ENCODE measurements at places on chromosomes 5 and 9.

GRCh38 chr9:133647765-133648469, 11.8 kb downstream of the DBH start:
- DNase-seq = no peak

DNA sequence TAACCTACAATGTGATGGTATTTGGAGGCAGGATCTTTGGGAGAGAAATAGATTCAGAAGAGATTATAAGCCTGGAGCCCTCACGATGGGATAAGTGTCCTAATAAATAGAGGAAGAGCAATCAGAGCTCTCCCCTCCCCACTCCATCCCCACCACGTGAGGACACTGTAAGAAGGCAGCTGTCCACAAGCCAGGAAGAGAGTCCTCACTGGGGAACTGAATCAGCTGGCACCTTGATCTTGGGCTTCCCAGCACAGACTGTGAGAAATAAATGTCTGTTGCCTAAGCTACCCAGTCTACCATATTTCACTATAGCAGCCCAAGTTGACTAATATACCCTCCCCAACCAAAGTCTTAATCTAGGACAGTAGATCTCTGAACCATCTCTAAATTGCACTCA, 118.1 kb downstream of the SUSD1 start:
- DNase-seq = no peak

DNA sequence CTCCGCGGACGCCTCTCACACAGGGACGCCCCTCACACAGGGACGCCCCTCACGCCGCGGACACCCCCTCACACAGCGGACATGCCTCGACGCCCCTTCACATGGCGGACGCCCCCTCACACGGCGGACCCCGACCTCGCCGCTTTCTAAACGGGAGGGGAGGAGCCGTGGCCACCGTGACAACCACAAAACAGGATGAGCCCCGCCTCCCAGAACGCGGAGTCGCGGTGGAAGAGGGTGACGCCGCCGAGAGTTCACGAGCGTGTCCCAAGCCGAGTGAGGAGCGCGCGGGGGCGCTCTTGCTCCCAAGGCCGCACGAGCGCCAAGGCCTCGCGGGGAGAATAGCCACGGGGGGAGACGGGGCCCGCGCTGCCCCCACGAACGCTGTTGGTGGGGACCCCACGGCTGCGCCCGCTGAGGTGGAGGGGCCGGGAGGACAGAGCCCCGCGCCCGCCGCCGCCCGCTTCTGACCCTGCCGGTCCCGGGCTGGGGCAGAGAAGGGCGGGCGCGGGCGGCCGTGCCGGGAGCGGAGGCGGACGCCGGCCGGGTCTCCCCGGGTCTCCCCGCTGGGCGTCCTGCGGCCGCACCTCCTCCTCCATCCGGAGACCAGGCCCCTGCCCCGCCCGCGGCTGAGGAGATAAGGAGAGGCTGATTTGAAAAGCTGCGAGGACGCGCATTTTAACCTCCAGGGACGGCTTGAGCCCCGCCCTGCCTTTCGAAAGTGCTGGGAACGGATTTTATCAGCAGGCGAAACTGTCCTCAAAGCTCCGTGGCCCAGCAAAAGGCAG, 3.9 kb upstream of the NKD2 start:
- DNase-seq = peak; percentile 35

GRCh38 chr9:8115570-8115969, 316.0 kb upstream of the DMAC1 start:
- DNase-seq = no peak

GRCh38 chr5:161278739-161279660, 267.5 kb downstream of the GABRB2 start:
- DNase-seq = no peak

DNA sequence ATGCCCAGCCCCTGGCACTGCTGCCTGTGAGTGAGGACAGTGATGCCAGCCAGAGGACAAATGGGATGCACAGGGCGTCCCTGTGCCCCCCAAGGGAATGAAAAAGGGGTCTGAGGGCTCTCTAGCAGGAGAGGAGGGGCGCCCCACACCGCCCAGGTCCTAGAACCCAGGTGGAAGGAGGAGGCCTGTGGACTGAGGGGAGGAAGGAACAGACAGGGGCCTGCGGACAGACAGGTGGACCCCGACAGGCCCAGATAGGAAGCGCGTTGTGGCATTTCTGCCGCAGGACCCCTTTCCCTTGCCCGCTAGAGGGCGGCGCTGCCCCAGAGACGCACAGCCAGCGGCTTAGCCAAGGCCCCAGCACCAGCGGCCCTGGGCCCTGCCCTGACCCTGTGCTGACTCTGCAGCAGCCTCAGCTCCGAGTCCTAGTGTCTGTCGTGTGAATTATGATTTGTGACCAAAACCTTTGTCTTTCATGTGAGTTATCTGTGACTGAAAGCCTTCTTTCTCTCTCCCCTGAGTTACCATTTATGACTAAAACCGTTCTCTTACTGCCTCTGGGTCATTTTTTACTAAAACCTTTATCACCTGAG, 30.7 kb downstream of the TRIP13 start:
- peak; percentile 71 for DNase-seq

DNA sequence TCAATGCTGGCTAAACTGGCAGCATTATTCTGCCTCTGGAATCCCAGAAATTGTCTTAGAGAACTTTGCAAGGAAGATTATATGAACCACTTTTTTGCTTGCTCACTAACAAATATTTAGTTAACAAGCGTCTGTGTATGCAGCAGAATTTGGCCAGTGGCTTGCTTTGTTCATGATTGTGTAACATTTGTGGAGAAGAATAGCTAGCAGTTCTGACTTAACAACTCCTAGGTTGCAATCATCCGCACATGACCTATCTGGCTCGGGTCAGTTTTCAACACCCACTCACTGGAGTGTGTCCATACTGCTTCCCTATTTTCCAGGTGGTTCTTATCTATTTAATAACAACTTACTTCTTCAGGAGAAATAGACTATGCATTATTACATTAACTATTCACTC, 98.5 kb downstream of the SNX18 start:
- no peak for DNase-seq

GRCh38 chr9:20728493-20729220, 44.6 kb downstream of the FOCAD start:
- no peak for DNase-seq

GRCh38 chr9:89120704-89121103, 57.9 kb downstream of the SHC3 start:
- DNase-seq = no peak

Measured in activated gamma-delta T cell treated with Interleukin-2 at 50 U/mL for 16 hours (primary cell).